Activated CD4-positive, alpha-beta memory T cell treated with anti-CD3 and anti-CD28 coated beads, Interleukin-2, amount 10 ng/mL, durations not matched to agents 7 days and 5 days (primary cell): ENCODE measurements at places on chromosomes 5 and 9. TPM values are rescaled to one million over a fixed set of nuclear protein-coding genes. Genes with fewer than 3 reads are reported as not detected.

- no peak for DNase-seq
Measured at GRCh38 chr9:2321523-2322148, 300.0 kb upstream of the VLDLR start.

DNA sequence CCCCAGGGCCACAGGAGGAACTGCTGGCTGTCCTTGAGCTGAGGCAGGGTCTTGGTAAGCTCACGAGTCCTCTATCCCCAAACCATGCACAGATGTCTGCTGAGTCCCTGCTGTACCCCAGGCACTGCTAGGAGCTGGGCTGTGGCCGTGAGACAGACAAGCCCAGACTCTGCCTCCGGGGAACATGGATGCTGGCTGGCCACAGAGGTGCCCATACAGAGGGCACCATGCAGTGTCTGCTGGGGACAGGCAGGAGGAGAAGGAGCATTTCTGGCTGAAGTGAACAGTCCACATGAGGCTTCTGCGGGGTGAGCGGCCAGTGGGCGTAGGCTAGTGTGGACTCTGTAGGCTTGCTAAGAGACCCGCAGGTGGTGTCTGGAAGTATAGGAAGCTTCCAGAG is 4.8 kb upstream of the SEC16A start:
- DNase-seq: no peak

The FAM120A gene
- total RNA-seq: 133 TPM

The PCDHA10 gene
- not detected for total RNA-seq

The PDE6A gene
- total RNA-seq: not detected

The MARCHF3 gene
- 0.68 TPM for total RNA-seq

DNA sequence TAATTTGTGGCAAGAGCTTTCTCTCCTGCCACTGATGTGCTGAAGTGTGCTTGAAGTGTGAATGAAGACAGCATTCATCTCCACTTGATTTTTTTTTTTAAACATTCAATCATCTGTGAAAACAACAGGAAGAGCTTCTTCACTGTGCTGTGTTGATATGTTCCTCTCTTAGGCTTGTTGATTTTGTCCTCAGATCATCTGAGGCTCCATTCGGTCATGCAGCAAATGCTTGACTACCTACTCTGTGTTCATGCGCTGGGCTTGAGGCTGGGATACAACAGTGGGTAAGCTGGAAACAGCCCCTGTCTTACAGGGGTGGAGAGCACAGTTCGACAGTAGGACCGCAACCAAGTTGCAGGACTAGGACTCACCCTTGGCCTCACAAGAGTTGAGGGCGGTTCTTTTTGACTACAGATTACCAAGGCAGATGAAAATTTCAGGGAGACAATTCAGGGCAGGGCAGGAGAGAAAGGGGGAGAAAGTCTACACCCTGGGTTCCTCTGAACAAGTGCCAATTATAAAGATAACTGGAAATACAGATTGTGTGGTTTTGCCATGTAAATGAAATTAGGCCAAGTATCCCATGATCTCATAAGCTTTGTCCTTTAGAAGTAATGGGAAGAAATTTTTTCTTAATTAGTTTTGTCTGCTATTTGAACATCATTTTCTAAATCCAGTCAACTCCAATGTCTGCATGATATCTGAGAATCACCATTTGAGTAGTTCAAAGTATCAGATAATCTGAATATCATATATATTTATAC is 31.0 kb upstream of the F2R start:
- no peak for DNase-seq

The SLC6A3 gene
- total RNA-seq: not detected
